Right renal pelvis (tissue), 4 donors: ENCODE measurements at places on chromosomes 4 and X.

GRCh38 chr4:182250446-182250845 lies 7.2 kb downstream of the TENM3 start:
- no peak for DNase-seq

GRCh38 chrX:24646745-24647182 lies 383 bp downstream of the PCYT1B start:
- DNase-seq, result no peak

- no peak for DNase-seq
These were observed 1.3 kb upstream of the BCORL1 start for GRCh38 chrX:129981200-129981553.

GRCh38 chrX:56764975-56765791 lies 36.1 kb downstream of the NBDY start:
- DNase-seq, result no peak

DNA sequence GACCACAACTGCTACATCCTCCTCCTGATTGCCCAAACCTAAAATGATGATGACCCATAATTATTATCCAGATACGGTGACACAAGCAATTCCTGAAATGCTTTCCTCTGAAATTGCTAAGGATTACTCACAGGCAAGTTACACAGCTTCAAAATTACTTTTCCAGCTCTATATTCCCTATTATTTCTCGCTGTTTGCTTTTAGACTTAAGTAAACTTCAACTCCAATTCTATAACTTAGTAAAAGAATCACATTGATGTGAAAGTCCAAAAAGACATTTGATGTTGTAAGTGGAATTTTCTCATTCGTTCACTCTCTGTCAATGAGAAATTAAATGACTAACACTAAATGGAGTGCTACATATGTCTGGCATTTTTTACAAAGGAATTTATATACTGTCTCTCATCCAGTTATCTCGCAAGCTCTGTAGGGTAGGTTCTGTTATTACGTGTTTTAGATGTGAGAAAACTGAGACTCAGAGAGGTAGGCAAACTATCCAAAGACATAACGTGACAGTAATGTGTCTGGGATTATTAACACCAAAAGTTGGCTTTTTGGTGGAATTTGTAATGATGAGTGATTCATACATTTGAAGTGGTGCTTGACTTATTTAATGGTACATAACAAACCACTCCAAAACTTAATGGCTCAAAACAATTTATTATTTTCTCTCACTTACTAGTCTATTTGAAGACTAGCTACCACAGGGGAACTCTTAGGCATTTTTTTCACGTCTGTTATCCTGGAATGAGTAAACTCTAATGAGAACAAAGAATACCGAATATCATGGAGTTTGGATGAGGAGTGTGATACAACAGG lies 31.5 kb downstream of the PALLD start:
- no peak for DNase-seq

- no peak for DNase-seq
These were observed 195.1 kb upstream of the ATP6AP2 start for GRCh38 chrX:40385682-40386081.

DNA sequence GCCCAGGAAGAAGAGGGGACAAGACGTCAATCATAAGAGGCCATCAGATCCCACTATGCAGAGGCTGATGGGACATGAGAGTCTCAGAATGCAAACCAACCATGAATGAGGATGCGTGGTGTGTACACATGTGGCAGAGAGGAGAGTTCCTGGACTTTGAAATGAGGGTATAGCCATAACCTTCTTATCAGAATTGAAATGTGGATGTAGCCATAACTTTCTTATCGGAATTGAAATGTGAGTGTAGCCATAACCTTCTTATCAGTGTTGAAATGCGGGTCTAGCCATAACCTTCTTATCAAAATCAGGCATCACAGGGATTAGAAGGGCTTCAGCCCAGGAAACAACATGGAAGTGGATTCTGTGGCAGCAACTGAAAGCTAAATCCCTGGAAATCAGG lies 415.5 kb upstream of the FAT1 start:
- no peak for DNase-seq

DNA sequence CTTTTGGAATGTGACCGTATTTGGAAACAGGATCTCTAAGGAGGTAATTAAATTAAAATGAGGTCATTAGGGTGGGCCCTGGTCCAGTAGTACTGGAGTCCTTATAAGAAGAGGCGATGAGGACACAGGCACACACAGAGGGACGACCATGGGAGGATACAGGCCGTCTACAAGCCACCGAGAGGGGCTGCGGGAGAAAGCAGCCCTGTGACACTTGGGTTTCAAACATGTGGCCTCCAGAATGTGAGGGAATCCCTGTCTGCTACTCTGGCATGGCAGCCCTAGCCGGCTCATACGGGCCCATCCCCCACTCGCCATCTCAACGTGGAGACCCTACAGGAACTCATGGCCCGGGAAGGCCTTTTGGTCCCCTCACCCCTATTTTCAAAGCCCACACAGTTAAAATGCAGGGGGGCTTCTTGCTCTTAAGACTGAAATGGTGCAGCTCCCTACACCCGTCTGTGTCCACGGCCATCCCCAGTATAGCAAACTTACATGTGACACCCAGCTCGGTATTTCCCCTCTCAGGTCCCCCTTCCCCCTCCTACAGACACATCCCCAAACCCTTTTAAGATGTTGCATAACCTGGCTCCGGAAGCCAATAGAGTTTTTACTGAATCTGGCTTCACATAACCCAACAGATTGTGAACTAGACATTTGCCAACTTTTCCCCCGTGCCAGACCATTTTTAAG lies 124.1 kb upstream of the TBL1X start:
- no peak for DNase-seq

- no peak for DNase-seq
These were observed 22.7 kb downstream of the RASGEF1B start for GRCh38 chr4:81449015-81449414.

DNA sequence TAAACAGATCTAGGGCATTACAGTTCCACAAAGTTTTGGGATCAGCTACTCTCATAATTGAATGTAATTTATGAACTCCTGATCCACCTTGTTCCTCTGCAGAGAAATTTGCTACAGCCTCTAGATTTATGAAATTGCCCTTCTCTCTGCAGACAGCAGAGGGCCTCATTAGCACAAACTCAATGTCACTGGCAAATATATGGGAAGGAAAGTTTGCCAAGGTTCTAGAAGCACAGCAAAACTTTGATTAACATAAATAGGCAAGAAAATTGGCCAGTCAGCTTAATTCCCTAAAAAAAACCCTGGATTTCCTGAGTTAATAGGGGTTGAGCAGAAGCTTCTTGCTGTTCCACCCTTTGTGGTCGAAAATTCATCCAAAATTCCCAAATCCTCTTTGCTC lies 31.5 kb downstream of the PRPS1 start:
- no peak for DNase-seq

DNA sequence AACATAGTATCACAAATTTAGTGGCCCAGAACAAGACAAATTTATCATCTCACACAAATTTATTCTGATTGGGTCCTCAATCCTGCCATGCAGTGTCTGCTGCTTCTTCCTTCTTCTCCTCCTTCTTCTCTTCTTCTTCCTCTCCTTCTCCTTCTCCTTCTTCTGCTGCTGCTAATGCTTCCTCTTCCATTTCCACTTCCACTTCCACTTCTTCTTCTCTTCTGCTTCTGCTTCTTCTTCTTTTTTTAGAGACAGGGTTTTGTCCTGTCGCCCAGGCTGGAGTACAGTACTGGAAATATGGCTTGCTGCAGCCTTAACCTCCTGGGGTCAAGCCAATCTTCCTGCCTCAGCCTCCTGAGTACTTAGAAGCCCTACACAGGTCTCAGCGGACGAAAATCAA lies 37.5 kb downstream of the FGFBP1 start:
- no peak for DNase-seq

DNA sequence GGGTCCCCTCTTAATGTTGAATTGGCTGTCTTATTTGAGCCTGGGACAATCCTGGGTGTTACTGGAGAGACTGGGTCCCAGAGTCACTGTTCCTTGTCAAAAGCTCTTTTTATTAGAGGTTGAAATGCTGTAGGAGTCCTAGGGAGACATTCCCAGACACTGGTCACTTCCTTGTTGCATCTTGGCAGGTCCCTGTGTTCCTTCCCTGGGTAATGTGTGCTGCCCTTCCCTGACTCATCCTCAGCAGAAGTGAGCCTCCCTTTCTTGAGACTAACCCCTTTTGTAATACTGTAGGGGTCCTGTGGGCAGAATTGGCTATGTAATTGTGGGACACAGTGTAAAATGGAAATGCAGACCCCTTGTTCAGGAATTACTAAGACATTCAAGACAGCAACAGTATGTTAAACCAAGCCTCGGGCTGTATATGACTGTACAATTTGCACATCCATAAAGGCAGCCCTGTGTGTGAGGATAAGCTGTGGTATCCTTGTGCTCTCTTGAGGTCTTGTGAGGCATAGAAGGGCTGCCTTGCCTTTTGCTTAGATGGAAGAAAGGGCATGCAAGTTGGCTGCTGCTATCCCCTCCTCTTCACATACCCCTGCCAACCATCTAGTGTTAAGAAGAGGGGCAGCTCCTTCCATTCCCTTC lies 53.5 kb downstream of the DCLK2 start:
- DNase-seq, result no peak

DNA sequence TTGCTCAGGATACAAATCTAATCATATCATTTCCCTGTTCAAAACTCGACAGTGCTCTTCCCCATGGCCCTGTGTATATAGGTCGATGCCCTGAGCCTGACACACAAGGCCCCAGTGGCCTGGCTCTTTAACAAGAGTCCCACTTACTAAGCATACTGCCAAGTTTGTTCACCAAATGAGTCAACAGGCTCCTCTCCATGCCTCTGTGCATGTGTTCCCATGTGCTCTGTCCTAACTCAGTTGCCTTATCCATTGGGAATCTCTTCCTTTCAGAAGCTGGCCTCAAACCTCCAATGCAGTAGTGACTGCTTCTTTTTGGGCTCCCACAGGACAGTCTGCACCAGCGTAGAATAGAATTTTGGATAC lies 18.9 kb upstream of the CXCR3 start:
- no peak for DNase-seq

- no peak for DNase-seq
These were observed 298.8 kb downstream of the TEX13A start for GRCh38 chrX:104921584-104922205.

DNA sequence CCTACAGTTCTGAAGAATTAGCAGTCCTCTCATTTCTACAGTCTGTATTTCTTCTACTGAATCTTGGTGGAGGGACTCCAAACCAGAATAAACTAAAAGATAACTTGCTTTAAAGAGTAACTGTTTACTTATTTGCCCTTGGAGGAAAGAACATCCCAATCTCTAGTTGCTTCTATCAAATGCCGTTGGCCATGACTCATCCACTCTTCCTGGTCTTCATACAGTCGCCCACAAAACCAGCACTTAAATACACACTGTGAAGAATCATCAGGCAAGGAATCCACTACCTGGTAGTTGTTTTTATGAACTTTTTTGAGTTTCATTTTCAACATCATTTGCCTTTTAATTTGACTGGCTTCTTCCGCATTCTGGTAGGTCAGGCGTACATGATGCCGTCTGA lies 14.2 kb downstream of the ZNF518B start:
- DNase-seq, result no peak

DNA sequence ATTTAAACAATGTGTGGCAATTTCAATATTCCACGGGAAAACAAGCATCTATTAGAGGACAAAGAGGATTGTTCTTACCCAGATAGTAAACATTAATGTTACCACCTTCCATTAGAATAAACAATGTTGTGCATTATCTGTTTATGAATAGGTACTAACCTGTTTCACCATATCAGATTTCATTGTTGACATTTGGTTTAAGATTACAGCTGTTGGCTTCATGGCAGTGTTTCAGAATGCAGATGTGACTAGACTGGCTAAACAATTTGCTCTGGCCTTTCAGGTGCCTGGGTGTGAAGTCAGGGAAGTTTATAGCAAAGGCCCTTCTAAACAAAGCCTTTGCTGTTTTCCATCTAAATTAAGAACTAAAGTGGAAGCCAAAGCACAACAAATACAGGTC lies 464.7 kb upstream of the FAM47C start:
- DNase-seq, result no peak
